ENCODE measurements at places on chromosomes 11 and 22.

DNA sequence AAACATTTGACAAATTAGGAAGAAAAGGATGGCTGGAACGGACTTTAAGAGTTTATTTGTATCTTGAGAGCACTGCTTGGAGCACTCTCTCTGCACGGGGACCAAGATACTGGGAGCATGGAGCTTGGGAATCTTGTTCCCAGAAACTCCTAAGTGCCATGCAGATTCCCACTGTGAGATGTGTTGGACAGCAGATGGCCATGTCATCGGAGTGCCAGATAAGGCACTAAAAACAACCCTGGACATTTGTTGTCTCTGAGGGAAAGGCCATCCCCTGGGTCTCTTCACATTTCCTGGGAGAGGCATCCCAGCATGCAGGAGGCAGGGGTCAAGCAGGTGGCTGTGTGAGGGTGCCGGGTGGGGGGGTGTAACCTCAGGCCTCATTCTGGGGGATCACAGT lies 2.9 kb downstream of the KIRREL3 start:
- no peak for DNase-seq

GRCh38 chr22:47738472-47739013 lies 976.1 kb downstream of the TBC1D22A start:
- DNase-seq: no peak

DNA sequence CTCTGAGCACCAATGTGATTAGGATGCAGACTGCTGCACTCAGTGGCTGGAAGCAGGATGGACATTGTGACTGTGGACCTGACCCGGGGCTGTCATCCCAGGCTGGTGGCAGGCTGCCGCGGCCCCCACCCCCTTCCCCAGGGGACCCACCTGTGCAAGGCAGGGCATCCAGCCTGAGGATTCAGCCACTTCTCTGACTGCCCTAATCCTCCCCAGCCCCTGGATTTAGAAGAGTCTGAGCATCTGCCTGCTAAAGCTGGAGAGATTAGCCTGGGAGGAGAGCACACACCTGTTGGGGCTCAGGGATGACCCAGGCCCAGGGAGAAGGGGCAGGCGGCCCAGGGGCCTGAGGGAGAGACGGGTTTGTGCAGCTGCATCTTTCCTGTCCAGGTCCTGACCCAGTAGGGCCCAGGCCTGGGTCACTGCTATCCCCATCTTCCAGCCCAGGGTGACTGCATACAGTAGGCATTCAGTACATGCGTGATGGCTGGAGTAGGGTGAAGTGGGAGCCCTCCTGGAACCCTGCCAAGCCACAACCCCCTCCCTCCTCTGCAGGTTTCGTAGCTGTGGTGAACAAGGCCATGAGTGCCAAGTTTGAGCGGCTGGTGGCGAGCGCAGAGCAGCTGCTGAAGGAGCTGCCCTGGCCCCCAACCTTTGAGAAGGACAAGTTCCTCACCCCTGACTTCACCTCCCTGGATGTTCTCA lies 12.1 kb downstream of the DPP3 start:
- no peak for DNase-seq

DNA sequence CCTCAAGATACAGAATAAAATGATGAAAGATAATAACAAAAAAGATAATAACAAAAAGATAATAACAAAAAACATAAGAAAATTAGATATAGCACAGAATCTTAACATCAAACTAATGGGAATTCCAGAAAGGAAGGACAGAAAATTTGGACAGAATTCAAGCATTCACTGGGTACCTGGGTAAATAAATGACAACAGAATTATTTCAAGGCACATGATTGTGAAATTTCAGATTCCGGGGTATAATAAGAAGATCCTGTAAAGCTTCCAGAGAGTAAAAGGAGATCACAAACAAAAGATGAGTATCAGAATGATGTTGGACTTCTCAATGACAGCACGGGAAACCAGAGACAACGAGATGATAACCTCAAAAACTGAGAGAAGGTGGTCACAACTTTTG lies 42.1 kb upstream of the OR9Q1 start:
- no peak for DNase-seq

DNA sequence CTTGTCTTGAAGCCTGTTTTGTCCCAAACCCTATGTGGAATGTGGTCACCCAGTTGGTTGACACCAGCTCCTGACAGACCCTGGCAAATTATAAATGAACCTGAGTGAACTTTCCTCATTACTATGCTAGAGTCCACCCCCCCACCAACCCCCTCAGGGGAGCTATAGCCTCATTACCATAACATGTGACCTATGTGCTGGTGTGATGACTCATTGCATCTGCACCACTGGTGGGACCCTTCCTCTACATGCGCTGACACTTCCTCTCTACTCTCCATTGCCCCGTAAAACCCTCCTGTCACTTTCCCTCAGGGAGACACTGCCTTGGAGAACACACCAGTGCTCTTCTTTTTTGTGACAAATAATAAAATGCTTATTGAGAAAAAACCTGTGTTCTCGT lies 105.0 kb upstream of the SESN3 start:
- no peak for DNase-seq

DNA sequence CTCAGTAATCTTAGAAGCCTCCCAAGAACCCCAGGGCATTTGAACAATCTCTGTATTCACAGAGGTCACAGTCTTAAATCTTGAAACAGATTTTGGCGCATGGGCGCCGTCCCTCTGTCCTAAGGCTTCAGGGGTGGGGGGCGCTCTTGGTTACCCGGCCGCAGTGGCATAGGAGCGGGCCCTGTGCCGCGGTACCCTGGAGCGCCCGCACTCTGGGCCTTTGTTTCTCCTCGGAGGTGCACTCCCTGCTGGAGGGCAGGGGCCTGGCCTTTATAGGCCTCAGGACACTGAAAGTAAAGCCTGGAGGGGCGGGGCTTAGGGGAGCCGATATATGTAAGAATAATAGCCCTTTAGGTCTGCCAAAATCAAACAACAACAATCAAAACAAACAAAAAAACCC lies 197.3 kb upstream of the FOLH1 start:
- no peak for DNase-seq

DNA sequence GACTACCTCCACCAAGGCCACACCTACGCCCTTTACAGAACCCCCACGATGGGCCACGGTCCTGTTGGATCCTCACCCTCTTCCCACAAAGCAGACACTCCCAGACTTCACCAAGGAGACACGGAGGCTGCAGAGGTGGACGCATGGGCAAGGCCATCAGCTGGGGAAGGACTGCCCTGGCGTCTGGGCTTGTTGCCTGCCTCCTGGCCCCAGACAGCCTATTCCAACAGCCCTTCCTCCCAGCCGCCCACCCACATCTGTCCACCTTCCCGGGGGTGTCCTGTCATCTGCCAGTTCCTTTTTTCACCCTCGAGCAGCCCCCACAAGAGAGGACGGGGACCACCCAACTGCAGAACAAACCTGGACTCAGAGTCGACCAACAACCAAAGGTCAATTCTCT lies 28.9 kb upstream of the TH start:
- DNase-seq: no peak

DNA sequence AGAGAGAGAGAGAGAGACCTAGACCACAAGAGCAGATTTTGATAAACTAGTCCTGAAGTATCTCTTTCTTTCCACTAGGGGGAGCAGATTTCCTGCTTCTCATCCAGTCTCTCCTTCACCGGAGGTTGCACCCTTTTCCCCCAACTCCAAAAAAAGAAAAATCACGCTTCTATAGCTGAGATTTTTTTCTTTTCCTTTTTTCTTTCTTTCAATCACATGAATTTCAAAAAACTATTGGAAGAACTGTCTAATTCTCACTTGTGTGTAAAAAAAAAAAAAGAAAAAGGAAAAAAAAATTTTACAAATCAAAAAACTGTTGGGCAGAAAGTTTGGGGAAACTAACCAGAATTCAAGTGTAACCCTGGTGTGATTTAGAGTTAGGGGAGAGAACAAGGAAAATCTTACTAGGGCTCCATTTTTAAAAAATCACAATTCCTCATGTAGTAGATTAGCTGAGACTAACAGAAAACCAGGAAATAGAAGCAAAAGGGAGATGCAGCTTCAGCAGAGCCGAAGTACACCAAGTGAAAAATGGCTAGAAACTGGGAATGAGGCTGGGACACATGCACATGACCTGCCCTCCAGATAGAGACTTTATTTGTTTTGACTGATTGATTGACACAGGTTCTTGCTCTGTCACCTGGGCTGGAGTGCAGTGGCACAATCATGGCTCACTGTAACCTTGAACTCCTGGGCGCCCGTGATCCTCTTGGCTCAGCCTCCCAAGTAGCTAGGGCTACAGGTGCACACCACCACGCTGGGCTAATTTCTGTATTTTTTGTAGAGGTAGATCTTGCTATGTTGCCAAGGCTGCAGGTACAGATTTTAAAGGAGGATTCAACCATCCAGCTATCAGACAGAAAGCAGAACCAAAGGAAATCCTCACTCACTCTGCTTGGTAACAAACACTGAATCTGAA lies 27.1 kb downstream of the SDHD start:
- DNase-seq: no peak

DNA sequence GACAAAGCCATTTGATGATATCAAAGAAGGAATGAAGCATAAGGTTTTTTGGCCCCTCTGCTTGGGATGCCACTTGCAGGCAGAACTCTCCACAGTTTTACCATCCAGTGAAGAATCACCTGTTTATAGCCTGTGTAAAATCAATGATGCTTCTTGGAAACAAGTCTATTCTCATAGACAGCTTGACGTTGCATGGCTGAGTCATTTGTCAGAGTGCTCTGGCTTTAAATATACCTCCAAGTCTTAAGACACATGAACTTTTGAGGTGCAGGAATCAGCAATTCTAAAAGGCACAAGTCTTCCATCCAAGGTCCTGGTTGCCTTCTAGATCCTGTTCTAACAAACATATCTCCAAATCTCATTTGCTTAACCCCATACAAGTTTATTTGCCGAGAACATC lies 53.6 kb upstream of the KIRREL3 start:
- DNase-seq: no peak

GRCh38 chr11:32161293-32161692 lies 70.4 kb downstream of the RCN1 start:
- no peak for DNase-seq

DNA sequence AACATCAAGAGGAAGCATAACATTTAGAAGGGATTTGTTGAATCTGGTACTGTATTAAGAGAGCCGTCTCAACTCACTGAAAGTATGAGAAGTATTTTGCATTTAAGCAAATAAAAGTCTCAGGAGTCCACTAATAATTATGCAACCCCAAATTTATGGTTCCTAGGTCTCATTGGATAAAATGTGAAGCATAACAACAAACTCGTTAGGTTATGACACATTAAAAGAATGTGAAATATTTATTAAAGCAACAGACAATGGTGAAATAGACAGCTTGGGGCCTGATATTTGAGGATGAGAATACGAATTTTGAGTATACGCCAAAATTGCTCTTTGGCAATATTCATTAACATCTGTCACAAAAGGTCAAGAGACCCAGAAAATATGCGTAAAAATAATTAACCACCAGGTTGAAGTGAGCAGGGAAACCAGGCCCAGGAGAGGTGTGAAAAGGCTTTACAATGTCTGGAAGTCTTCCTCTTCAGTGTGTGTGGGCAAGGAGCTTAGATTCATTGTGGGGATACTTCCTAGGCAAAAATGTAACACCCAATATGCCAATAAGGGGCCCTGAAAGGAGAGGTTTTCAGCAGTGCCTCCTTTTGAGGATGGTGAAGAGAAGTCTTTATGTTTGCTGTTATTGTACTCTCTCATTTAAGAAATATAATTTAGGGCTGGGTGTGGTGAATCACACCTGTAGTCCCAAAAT lies 89.2 kb downstream of the FDX1 start:
- DNase-seq: no peak

DNA sequence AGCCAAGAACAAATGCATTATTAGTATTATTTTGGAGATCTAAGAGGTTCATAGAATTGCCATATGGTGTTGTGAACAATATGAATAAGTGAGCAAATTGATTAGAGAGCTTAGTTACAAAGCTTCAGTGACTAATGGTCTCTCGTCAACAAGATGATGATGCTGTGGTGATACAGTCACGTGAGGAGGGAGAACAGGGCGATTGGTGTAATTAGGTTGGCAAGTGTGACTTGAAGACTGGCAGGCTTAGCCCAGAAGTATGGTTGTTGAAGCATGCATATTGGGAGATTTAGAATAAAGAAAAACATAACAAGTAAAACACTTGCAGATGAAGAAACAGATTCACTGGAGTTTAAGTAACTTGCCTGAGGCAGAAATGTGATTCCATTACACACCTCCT lies 100.6 kb upstream of the SORL1-AS1 start:
- DNase-seq: no peak

DNA sequence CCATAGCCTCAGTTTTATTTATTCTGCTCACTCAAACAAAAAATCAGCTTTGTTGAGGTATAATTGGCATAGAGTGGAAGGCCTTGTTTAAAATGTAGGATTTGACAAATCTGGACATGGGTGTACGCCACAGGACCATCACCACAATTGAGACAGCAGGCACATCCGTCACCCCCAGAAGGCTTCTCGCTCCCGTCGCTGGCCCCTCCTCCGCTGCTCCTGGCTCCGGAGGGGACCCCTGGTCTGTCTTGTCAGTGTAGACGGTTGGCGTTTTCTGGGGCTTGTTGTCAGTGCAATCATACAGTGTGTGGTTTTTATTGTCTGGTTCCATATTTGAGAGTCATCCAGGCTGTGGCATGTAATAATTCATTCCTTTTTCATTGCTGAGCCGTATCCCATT lies 97.6 kb downstream of the KCNQ1 start:
- no peak for DNase-seq

- DNase-seq: no peak
These were observed 99.6 kb downstream of the TIMP3 start for GRCh38 chr22:32900886-32901635.
